Fibroblast of villous mesenchyme (primary cell): ENCODE measurements at places on chromosomes 5 and 9. TPM values are rescaled to one million over a fixed set of nuclear protein-coding genes. Genes with fewer than 3 reads are reported as not detected.

GRCh38 chr9:88737876-88738275 is 202.9 kb downstream of the NXNL2 start:
- DNase-seq, result peak; percentile 78

GRCh38 chr9:124197177-124198095 is 60.3 kb upstream of the NEK6 start:
- no peak for DNase-seq

DNA sequence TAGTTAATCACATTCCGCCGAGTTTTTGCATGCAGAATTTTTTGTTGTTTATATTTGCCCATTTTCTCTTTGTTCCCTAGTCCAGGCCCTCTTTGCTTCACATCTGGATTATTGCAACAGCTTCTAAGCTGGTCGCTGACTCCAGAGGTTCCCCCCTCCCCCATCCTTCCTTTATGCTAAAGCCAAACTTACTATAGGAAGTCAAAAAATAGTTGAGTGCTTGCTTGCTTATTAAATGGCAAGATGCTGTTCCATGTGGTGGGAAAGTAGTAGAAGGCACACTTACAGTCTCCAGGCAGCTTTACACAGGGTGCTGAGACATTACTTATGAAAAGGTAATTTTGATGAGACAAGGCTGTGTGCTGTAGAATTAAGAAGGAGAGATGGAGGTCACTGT is 1.3 kb downstream of the ZBTB34 start:
- peak; percentile 84 for DNase-seq

DNA sequence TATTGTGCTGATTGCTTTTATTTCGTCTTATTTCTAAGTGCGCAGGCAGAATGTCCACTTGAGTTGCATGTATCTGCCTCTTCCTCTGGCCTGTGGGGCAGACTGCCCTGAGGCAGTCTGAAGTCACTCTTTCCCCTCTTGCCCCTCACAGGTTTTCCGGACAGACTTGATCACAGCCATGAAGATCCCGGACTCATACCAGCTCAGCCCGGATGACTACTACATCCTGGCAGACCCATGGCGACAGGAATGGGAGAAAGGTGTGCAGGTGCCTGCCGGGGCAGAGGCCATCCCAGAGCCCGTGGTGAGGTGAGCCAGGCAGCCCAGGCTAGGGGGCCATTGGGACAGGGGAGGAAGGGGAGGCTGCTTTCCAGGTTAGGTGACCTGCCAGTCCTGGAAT is 26.4 kb downstream of the JADE2 start:
- DNase-seq, result no peak

DNA sequence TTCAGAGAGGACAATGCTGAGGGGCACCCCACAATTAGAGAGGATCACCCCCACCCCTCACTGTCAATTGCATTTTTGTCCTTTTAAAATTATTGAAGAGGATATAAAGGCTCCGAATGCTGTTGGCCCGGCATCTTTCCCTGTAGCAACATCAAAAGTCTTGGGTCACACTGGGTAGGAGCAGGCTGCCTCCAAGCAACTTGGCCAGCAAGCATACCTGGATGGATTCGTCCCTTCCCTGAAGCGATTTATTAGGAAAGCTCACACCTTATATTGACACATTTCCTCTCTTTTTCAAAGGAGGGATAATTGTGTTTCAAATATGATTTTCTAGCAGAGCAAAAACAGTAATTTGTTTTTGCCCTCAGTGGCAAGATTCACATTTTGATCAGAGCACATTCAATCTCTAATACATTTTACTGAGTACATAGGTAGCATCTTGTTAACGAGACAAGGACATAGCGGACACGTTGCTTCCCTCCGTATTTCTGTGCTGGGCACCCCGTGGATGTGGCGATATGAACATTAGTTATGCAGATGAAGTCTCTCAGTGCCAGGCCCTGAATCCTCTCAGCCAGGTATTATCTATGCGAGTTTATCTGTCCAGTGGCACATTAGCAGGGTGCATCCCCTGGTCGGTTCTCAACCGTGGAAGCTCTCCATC is 321.5 kb downstream of the NTRK2 start:
- no peak for DNase-seq

DNA sequence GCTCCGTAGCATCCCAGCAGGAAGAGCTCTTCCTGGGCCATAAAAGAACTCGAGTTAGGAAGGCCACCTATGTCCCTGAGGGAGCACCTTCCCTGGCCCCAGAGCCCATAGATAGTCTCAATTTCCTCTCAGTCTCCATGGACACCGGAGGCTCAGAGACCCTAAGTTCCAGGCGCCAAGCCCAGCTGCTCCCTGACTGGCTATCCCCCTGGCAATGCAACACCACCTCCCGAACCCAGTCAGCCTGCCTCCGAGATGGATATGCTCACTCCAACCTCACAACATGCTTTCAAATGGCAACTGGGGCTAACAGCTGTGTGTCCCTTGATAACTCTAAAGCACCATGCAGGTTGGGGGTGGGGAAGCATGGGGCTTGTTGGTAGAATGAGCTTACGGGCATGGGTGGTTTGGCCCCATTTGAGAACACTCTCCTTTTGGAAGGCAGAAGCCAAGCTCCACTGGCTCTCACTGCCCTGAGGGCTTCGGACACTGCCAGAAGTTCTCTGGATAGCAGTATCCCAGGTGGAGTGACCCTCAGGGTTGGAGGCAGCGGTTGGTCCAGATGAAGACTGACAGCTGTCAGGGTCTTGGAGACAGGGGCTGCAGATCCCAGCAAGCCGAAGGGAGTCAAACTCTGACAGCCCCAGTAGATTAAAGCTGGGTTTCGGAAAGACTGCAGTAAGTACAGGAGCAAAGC is 165.3 kb downstream of the PAX5 start:
- no peak for DNase-seq

- no peak for DNase-seq
These were observed 22.2 kb downstream of the LURAP1L start for GRCh38 chr9:12797037-12797436.

DNA sequence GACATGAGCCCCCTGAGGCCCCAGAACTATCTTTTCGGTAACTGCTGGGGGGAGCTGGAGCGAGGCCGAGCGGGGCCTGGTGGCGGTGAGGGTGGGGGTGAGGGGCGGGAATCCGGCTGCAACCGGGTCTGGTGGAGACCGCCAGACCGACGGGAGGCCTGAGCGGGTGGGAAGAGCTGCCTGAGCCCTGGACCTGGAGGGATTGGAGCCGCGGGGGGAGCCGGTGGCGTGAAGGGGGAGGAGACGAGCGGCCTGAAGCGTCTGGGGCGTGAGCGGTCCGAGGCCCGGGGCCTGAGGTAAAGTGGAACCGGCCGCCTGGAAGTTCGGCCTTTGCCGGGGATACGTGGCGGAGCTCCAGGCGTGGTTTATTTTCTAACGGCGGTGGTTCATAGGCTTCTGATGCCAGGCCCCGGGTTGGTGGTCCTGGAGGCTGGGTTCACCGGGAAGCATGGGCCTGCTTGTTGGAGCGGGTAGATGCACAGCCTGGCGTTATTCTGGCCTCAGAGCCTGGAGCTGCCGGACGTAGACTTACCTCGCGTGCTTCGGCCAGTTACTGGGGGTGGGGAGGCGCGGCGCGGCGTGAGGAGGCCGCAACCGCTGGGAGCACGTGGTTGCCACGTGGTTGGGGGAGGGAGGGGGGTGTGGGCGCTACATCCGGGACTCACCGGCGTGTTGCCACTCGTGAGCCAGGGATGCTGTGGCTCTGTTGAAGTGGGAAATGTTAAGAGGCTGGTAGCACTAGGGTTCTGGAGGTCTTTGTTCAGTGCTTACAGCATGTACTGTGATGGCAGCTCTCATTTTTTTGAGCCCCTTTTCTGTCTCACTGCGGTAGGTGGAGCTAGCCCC is 544 bp downstream of the NPM1 start:
- peak; percentile 79 for DNase-seq

GRCh38 chr9:89312222-89312571 is 1.2 kb downstream of the CKS2 start:
- DNase-seq, result no peak

GRCh38 chr9:72349240-72349639 is 15.8 kb downstream of the ZFAND5 start:
- DNase-seq, result no peak

DNA sequence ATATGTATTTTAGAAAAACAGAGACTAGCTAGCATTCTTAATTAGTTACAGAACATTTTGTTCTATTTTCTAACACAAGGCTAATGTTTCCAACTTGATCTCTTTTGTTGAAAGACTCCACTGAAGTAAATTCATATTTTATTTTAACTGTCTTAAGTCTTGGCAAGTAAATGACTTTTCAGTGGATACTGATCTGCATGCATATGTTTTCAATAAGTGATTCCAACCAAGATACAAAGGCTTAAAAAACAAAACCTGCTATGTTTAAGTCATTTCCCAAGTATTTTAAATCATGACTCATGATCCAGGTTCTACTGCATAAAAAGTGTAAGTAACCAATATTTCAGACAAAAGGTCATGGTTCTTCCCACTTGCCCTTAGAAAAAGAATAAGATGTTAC is 5.7 kb downstream of the CDO1 start:
- peak; percentile 38 for DNase-seq

GRCh38 chr5:122221857-122222256 is 90.2 kb upstream of the SNCAIP start:
- DNase-seq, result no peak

DNA sequence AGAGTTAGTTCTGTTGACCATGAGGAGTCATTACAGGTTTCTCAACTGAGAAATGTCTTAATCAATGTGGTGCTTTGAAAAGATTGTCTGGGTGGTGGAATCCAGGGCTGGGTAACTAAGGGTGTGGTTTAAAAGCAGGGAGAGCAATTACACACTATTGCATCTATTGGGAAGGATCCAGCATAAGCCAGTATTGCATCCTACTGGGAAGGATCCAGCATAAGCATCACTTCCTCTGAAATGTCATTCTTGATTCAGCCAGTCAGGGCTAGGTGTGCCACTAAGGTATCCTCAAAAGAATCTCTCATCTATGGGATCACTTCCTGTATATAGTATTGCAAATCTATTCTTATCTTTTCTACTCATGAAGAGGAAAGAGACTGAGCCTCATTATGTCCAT is 38.6 kb downstream of the ELOVL7 start:
- DNase-seq, result no peak

DNA sequence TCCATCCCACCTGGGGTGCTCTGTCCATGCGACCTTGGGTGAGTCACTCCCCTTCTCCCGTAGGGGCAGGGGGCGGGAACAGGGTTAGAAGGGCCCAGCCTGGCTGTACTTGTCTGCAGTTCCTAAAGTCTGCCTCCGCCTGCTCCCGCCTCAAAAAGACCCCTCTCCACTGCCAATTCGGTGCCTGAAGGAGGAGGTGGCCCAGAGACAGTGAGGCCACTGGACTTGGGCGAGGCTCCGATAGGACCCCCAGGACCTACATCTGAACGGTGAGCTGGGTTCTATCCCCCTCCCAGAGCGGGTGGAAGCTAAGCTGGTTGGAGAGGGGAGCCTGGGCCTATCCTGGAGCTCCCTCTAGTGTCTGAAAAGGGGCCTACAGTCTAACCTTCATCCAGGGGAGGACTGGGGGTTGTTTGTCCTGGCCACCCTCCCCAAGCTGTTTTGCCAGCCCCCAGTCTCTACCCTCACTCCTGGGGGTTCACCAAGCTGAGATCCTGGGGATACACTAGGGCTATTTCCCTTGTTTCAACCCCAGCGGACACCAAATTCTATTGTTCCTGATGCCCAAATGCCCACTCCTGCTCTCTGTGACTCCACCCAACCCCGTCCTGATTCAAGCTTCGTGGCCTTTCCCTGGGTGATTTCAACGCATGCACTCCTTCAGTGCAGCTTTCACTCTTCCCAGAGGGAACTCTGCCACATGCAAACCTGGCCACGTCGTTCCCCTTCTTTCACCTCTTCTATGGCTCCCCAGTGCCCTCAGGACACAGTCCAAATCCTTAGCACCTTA is 6.1 kb upstream of the CRB2 start:
- DNase-seq, result peak; percentile 50

GRCh38 chr5:58299256-58299655 is 160.6 kb downstream of the PLK2 start:
- DNase-seq, result no peak

PDLIM7 gene
- 283 and 383 TPM in 2 replicates for total RNA-seq

PKD2L2 gene
- not detected in 2 replicates for total RNA-seq

ADRB2 gene
- total RNA-seq, result 0.32 and 1.7 TPM in 2 replicates

TXNDC8 gene
- not detected in 2 replicates for total RNA-seq

SLC36A3 gene
- not detected in 2 replicates for total RNA-seq

PTGS1 gene
- 10.4 and 32.9 TPM in 2 replicates for total RNA-seq

COL5A1 gene
- 295 and 502 TPM in 2 replicates for total RNA-seq

FCN2 gene
- not detected in 2 replicates for total RNA-seq

EFNA5 gene
- 3.2 and 6.5 TPM in 2 replicates for total RNA-seq

LTC4S gene
- total RNA-seq, result 0.43 TPM in 1 of 2 replicates, not detected in the other

DND1 gene
- 0.32 TPM in 1 of 2 replicates, not detected in the other for total RNA-seq
